ENCODE measurements at places on chromosomes 12 and 14.

GRCh38 chr12:116393859-116394650 is 116.6 kb upstream of the MED13L start:
- DNase-seq = no peak

- no peak for DNase-seq
These were observed 24.5 kb downstream of the LRTM2 start for GRCh38 chr12:1844661-1845409.

DNA sequence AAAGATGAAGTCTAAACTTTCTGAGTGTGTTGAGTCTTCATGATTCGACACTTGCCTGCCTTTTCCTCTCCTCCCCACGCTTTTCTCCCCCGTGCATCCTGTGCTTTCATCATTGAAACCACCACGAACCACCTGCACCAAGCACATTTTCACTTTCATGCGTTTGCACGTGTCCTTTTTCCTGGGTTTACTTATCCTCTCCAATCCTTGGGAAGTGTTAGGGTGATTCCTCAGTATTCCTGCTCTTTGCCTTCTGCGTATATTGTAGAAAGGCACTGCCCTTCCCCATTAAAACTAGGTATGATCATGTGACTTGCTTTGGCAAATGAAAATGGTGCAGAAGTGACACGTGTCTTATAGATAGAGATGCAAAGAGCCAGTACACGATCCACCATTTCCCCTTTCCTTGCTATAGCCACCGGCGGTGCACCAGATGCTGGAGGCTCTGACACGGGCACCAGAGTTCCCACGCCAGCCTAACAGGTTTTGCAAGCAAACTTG is 106.6 kb downstream of the BRMS1L start:
- no peak for DNase-seq

DNA sequence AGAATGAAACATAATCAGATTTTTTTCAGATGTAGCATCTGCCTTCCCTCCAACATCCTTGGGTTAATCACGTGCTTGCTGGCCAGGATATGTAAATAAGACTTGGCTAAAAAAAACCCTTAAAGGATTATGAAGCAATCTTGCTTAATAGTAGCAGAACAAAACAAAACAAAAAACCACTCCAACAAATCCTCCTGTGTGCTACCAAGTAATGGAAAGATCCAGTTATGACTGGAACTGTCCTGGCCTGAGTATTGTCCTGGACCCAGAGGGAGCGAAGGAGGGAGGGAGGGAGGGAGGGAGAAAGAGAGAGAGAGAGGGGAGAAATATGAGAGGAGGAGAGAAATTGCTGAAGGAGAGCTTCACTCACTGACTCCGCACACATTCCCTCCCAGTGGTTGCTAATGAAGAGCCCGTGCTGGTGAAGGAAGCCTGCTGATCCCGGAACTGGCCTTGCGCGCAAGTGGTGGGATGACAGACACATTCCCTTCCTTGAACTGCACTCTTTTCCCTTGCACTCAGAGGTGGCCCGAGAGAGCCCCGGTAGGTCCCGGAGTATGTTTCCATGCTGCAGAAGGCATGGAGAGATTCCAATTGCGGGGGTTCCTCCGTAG is 57.2 kb downstream of the HMGA2 start:
- DNase-seq = peak; percentile 89

DNA sequence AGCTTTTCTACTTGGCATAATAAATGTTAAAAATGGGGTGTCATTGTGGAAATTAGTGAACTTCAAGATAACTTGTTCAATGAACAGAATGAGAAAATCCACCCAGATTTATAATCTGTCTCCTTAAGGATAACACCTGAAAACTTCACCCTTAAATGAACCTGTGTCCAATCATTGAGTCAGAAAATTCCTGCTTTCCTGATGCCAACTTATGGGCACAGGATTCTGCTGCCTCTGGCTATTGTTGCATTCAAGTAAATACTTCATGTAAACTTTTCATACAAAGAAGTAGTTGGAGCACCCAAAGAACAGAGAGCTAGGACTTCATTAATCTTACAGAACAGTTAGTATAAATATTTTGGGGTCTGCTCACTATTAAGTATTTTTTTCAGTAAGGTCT is 98.9 kb upstream of the PLEKHA5 start:
- no peak for DNase-seq

GRCh38 chr12:63419154-63419553 is 249.1 kb downstream of the DPY19L2 start:
- DNase-seq = peak; percentile 3

Measured in fibroblast of mammary gland (primary cell).